Activated T-helper 1 cell treated with Interleukin-2 at 50 U/mL for 16 hours (primary cell): ENCODE measurements at places on chromosomes 7 and 10.

- no peak for DNase-seq
Measured at GRCh38 chr7:98995111-98995510, 116.8 kb downstream of the TRRAP start.

DNA sequence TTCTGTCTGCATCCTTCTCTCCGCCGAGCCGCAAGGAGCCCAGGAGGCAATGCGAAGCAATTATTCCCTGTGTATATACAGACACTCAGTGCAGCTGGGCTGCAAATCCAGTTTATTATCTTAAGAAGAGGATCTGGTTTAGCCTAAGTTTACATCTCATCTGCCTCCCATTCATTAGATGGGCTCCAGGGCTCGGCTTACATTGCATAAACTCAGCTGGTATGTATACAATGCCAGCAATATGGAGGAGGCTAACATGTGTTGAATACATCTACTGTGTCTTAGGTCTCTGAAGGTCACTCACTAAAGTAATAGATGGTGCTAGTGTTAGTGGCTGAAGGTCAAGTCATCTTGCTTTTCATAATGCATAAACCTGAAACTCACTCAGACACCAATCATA lies 996.8 kb downstream of the KCNMA1 start:
- DNase-seq: no peak

DNA sequence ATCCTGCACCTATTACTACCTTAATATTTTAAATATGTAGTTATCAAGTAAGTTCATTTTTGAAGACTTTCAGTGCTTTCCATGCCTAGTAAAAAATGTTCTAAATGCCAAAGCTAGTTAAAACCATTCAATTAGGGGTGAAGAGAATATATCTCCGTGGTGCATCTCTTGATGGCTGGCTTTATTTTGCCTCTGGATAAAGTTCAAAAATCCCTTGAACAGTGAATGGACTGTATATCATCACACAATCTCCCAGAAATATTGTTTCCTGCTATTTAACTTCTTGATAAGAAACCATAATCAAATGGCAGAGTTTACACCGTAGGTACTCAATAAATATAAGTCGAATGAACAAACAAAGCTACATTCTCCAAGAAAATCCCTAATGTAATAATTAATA lies 1113.0 kb upstream of the C7orf33 start:
- no peak for DNase-seq

DNA sequence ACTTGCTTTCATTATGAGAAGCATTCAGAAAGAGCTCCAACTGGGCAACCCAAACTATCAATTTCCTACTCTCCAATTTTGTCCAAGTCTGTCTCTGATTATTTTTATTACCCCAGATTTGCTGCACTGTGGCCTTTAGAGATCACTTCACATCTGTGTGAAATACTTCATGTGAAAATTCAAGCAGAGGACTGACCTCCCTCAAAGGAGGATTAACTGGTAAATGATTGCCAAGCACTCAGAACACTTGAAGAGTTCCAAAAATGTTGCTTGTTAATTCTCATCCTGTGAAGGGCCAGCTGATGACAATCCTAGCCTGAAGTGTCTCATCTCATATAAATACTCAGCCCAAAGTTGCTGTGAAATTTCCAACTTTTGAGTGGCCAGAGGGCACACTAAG lies 182.8 kb upstream of the DGKB start:
- DNase-seq: no peak

GRCh38 chr10:525565-526315 lies 163.7 kb downstream of the DIP2C start:
- DNase-seq: no peak

DNA sequence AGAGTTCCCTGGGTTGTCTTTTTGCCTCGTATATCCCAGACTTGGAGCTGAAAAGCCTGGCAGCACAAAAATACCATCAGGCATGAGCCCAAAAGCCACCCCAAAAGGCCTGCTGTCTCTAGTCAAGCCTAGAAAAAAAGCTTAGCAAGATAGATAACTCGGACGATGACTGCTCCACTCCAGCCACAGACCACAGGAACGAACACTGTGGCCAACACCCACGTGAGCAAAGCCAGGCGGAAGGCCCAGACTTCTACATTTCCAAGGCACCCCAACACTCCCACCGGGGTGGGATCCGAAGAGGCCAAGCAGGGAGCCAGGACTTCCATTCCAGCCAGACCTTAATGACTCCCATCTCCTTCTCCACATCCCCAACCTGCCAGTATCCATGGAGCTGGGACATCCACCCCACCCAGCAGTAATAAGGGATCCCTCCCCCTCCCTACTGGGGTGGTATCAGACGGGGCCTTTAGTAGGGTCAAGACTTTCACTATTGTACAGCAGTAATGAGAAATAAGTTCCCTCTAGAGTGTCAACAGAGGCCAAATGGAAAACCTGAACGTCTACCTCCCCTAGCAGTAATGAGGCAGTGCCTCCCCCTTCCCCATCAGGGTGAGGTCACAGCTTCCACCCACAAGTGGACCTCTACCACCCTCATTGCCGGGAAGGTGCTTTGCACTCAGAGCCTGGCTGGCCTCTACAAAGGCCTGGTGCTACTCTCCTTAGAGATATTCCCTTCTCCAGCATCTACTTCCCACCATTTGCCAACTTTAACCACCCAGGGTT lies 23.0 kb downstream of the PRLHR start:
- no peak for DNase-seq

GRCh38 chr10:102230861-102231356 lies 4.8 kb downstream of the ELOVL3 start:
- DNase-seq: no peak

GRCh38 chr7:101718363-101719122 lies 89.4 kb upstream of the MYL10 start:
- no peak for DNase-seq

- DNase-seq: no peak
Measured at GRCh38 chr10:103466734-103467133, 8.0 kb upstream of the CALHM1 start.

- DNase-seq: no peak
Measured at GRCh38 chr10:35351021-35351420, 14.7 kb downstream of the CCNY start.

- no peak for DNase-seq
Measured at GRCh38 chr10:80195046-80195574, 10.2 kb downstream of the ANXA11 start.

DNA sequence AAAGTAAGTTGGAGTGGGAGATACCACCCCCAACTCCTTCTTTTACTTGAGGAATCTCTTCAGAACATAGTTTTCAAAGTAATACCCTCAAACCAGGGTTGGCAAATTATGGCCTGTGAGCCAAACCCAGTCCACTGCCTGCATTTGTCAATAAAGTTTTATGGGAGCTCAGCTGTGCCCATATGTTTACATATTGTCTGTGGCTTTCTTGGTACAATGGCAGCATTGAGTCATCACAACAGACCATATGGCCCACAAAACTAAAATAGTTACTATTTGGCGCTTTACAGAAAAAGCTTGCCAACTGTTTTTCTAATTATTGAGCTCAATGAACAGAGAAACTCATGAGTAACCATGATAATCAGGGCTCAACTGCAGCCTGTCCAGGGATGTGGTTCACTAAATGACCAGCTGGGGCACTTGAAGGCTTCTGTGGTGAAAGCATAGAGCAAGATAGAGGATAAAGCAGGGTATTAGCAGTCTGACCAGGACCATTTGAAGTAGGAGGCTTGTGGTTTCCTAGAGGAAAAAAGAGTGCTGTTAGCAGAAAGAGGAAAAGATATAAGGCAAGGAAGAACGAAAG lies 196.0 kb upstream of the GRB10 start:
- DNase-seq: no peak

DNA sequence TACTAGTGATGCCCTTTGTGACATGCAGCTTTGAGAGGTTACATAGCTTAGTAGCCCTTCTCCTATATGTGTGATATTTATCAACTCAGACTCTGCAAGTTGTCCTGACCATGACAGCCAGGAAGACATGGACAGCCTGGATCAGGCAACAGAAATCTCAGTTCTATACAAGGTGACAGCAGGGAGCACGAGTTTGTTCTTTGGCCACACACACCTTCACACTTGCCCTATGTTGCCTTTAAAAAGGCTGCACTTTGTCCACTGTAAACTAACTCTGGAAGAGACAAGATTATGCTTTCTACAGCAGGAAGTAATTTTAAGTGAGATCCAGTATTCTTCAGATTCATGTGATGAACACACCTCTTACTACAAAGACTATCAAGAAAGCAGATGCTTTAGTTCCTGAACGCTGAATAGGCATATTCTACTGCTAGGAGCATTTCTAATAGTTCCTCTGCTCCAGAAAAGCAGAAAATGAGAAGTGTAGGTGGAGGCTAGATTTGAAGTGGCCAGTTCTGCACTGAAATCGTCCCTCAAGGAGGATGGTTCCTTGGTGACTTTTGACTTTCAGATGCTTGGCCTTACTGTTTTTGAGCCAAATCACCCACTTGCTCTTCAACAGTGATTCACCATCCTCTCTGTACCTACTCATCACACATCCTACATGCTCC lies 239.2 kb downstream of the COBL start:
- DNase-seq: no peak

GRCh38 chr7:154409703-154410311 lies 357.6 kb downstream of the DPP6 start:
- no peak for DNase-seq

- DNase-seq: no peak
Measured at GRCh38 chr10:88870089-88870488, 10.0 kb upstream of the STAMBPL1 start.

- DNase-seq: no peak
Measured at GRCh38 chr7:141960687-141961422, 12.7 kb downstream of the TAS2R38 start.

GRCh38 chr7:153858355-153858754 lies 193.8 kb upstream of the DPP6 start:
- DNase-seq: no peak

DNA sequence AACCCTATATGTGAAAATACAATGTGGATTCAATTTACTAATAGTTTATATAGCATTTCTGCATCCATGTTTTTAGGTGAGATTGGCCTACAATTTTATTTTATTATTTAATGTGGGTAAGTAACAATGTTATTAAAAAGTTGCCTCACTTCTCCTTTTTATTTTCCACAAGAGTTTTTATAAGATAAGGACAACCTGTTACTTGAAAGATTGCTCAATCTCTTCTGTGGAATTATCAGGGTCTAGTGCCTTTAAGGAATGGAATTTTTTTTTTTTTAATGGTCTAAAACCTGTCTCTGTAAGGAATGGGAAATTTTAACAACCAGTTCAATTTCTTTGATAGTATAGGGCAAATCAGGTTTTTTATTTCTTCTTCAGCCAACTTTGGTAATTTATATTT lies 53.9 kb upstream of the RAB18 start:
- DNase-seq: no peak

DNA sequence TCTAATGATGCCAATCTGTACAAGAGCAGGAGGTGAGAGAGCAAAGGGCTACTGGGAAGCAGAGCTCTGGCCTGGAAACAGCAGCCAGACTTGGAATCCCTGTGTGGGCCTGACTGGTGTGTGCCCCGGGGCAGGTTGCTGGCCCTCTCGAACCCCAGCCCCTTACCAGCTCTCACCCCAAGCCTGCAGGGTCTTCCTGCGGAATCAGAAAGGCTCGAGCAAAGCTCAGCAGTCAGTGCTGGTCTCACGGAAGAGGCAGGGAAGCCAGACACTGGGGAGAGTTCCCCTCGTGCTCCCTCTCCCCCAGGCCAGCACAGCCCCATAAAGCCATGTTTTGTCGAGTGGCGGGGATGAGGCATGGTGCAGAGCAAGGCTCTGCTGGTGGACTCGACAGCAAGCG lies 50.1 kb downstream of the POLR3A start:
- no peak for DNase-seq

GRCh38 chr7:54860003-54860775 lies 101.2 kb upstream of the SEC61G start:
- no peak for DNase-seq

DNA sequence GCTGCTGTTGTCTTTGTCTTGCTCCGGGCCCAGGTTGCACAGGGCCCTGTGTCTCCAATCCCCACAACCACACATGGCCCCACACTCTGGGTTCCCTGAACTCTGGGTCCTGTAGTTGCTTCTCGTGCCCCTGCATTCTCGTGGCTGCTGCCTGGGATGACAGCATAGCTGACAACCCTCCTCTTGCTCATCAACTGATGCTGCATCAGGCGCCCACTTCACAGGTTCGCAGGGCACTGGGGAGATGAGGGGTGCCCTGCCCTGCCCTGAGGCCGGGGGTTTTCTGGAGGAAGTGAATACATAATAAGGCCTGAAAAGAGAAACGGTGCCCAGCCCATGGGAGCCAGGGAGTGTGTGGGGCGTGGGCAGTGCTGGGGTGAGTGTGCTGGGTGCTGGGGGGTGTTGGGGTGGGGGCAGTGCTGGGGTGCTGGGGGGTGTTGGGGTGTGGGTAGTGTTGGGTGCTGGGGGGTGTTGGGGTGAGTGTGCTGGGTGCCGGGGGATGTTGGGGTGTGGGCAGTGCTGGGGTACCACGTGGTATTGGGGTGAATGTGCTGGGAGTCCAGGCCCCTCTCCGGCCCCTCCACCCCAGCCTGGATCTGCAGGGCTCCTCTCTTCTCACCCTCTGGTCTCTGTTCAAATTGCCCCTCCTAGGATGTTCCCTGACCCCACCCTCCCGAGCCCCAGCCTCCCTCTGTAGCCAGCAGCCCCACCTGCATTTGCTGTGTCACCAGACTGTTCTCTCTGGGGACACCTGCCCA lies 2.0 kb upstream of the MTG1 start:
- no peak for DNase-seq

DNA sequence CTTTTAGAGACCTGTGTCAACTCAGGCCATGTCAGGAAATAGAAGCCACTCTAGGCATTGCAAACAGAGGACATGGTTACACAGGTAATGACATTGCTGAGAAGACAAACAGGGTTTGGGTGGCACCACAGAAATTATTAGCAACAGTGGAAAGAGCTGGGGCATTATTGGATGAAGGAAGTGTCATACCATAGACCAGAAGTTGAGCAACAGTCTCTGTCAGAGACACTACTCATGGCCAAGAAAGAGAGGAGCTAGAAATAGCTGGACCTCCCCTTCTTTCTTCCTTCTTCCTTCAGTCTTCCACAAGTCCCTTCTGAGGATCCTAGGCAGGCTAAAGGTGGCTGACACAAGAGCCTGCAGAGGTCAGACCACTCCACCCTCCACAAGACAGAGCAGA lies 4.2 kb upstream of the LIPA start:
- DNase-seq: no peak

DNA sequence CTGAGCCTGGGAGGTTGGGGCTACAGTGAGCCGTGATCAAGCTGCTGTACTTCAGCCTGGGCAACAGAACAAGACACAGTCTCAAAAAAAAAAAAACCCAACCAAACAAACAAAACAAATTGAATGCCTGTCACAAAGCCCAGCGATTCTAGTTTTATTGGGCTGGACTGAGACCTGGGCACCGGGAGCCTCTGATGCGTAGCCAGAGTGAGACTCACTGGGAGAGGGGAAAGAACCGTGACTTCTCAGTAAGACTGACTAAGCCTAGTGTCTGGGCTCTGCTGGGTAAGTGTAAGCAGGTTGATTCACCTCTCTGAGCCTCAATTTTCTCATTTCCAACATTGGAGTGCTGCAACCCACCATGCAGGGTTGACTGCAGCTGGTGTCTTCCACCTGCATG lies 10.1 kb upstream of the LEP start:
- no peak for DNase-seq

- no peak for DNase-seq
Measured at GRCh38 chr7:2720024-2720423, 32.0 kb downstream of the AMZ1 start.
